ENCODE measurements at places on chromosomes 4 and X.
A peak's percentile ranks its signal among the peaks of the same experiment; 100 is the strongest.

- no peak for DNase-seq
Measured at GRCh38 chrX:71609095-71609750, 9.1 kb downstream of the CXCR3 start.

- peak; percentile 68 for DNase-seq
Measured at GRCh38 chr4:76306882-76307659, 538 bp downstream of the STBD1 start.

- DNase-seq: peak; percentile 7
Measured at GRCh38 chr4:111959222-111959621, 186.0 kb upstream of the FAM241A start.

GRCh38 chr4:159201168-159201567 lies 98.3 kb downstream of the RAPGEF2 start:
- no peak for DNase-seq

- no peak for DNase-seq
Measured at GRCh38 chr4:98199247-98199646, 56.0 kb upstream of the STPG2 start.

- no peak for DNase-seq
Measured at GRCh38 chrX:10450959-10451355, 169.4 kb downstream of the MID1 start.

- no peak for DNase-seq
Measured at GRCh38 chrX:138777230-138777629, 65.7 kb upstream of the FGF13 start.

GRCh38 chr4:182619660-182620059 lies 297.5 kb downstream of the DCTD start:
- no peak for DNase-seq

DNA sequence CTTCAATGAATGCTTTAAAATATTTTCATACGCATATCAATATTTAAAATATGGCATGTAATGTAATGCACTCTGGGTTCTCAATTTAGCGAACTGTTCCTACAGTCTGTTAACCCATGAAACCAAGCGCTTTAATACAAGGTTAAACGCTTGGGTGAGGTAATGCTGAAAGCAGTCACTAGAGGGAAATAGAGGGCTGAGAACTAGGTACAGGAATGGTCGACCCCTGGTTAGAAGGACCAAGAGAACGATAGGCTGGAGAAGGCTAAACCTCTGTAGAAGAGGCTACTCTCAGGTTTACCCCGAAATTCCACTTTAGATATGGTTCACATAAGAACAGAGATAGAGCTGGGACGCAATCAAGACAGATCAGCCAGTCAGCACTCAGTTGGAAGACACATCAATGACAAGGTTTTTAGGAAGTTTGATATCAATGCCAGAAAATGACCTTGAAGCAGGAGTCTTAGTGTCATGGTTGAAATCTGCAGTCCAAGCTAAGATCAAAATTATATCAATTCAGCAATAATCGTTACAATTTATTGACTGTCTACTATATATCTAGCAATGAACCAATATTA lies 26.9 kb downstream of the ARSJ start:
- peak; percentile 12 for DNase-seq

- DNase-seq: no peak
Measured at GRCh38 chrX:45777366-45777765, 576.7 kb upstream of the DIPK2B start.

DNA sequence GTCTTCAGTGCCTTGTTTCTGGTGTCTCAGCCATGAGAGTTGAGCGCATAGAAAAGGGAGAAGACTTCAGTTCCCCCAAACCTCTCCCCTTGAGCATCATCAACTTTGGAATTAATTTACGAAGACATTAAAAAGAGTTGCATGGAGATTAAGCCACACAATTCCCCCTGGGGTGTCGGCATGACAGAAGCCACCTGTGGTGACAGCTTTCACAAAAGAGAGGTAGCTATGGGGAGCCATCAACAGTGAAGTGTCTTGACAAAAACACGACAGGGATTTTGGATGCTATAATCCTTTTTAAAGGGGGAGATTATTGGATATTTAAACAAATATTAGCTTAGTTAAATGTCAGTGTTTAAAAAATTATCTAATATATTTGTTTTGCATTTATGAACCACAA lies 307.6 kb downstream of the LDB2 start:
- DNase-seq: no peak

DNA sequence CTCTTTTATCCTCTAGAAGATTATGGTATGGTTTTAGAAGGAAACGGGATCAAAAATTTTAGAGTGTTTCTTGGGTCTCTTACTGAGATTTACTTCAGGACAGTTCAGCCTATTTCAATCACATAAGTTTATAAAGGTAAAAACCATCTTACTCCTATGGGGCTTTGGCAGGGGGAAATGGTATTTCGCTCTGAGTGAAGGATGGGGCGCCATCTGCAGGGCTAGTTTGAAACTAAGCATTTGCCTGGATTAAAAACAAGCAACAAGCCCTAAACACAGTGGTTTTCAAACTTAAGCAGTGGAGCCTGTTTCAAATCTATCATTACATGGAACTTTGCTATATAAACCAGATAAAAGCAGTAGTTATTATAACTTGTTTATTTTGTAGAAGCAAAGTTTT lies 361.5 kb upstream of the FMR1 start:
- DNase-seq: no peak

- DNase-seq: peak; percentile 72
Measured at GRCh38 chrX:130079824-130080406, 30.4 kb downstream of the ELF4 start.

DNA sequence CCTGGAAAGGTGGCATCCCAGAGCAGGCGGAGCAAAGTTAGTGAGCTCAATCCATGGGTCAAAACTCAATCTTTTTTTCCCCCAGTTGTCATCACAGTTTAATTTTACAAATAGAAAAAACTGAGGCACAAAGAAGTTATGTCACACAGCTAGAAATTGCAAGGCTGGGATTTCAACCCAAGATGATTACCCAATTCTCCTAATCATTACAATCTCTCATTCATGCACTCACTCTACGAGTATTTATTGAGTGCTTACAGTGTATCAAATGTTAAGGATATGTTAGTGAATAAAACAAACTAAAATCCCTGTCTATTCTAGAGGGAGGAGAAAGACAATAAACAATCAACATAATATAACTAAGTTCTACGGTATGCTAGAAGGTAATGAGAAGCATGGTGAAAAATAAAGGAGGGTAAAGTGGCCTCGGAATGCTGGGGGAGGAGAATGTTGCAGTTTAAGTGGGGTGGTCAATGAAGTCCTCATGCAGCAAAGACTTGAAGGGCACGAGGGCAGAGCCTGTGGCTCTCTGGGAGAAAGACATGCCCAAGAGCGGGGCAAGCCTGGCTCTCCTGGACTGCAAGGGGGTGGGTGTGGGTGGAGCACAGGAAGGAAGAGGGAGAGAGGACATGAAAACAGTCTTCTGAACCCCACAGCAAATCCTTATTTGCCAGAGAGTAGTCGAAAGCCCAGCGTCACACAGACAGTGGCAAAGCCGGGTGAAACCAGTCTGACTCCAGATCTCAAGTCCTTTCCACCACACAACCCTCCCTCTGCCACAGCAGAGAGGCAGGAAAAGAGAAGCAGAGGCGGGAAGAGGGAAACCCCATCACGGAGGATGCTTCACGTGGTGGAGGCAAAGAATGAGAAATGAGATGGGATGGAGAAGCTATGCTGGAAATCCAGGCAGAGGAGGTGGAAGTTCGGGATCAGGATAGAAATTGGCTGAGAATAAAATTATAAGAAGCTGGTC lies 48.3 kb downstream of the RAB33B start:
- DNase-seq: no peak

GRCh38 chr4:87882321-87882720 lies 49.6 kb downstream of the MEPE start:
- DNase-seq: no peak

DNA sequence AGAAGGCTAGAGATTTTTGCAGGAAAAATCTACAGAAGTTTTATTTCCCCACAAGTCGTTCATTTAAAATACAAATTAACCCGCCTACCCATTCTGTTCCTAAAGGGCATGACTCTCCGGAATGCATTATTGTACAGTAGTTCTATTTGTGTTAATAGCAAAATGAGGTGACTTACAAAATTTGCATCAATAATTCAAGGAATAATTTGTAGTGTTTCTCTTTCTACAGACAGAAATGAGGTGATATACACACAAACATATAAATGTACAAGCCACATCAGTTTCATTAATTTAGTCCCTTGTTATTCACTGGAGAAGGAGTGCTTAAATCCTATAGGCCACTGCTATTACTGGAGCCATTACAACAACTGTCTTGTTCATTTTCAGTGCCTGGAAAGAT lies 501.3 kb upstream of the DIAPH2 start:
- no peak for DNase-seq

GRCh38 chr4:37160653-37161052 lies 83.9 kb upstream of the NWD2 start:
- no peak for DNase-seq

GRCh38 chr4:87559090-87559837 lies 30.1 kb upstream of the SPARCL1 start:
- DNase-seq: no peak

DNA sequence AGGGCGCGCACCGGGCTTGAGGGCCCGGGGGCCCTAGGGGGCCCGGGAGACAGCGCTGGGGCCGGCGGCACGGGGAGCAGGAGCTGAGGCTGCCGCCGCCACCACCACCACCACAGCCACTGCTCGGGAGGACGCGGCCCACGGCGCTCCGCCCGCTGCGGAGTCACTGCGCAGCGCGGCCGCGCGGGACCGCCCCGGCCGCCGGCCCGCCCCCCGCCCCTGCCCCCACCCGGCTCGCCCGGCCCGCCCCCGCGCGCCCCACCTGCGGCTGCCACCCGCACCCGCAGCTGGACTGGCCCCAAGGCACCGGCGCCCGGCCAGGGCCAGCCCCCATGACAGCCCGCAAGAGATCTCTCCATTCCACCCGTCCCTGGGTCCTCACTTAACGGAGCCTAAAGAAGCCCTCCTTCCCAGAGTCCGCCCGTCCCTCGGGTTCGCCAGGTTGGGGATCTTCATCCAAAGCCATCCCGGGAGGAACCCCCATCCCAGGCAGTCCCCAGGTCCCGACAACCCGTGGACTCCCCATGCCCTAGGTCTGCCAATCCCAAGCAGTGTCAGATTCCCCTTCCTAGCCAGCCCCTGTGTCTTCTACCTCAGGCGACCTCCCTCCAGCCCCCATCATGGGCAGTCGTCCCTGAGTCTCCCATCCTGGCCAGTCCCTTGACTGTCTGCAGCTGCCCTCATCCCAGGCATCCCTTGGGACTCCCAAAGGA lies 40.0 kb upstream of the IQSEC2 start:
- no peak for DNase-seq

DNA sequence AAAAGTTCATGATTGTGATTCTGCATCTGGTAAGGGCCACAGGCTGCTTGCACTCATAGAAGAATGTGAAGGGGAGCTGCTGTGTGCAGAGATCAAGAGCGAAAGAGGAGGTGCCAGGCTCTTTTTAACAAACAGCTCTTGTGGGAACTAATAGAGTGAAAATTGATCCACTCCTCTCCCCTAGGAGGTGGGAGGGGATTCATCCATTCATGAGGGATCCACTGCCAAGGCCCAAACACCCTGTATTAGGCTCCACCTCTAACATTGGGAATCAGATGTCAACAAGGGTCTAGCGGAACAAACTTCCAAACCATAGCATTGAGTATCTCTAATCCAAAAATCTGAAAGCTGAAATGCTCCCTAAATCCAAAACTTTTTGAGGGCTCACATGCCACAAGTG lies 16.4 kb upstream of the PPID start:
- DNase-seq: no peak

- DNase-seq: no peak
Measured at GRCh38 chr4:134001057-134001456, 200.5 kb downstream of the PABPC4L start.

GRCh38 chr4:10762561-10762960 lies 78.0 kb upstream of the CLNK start:
- no peak for DNase-seq

- DNase-seq: no peak
Measured at GRCh38 chrX:97628807-97629596, 745.3 kb downstream of the RPA4 start.

GRCh38 chr4:147157860-147158701 lies 212.4 kb upstream of the TTC29 start:
- DNase-seq: peak; percentile 3

DNA sequence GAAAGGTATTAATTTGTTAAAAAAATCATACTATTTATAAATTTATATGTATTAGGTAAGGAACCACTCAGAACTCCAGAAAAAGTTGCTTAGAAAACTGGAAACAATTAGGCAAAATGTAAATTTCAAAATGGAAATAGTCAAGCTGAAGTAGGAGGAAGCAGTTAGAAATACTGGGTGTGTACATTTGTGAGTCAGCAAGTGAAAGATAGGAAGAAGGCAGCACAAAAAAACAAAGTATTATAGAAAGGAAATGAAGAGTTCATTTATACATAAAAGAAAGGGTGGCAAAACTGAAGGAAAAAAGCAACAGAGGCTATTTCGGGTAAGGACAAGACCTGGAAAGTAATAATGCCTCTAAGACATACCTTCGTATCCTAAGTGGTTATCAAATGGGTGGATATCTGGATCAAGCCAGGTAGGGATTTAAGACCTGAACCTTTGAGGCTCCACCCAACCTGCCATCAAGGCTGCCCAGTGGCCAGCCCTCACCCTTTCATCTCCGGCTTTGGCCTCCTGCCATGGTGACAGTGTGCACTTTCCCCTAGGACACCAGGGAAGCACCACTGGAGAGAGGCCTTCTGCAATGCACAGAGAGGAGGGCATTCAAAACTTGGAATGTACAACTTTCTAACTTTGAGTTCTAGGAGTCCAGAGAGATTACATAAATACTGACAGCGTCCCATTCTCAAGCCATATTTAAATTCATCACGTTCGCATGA lies at the start of gene LRRC66:
Gene LRRC66, minus strand, starts transcription at position 428 of the 722 bp plus-strand sequence. CDS start 2,750 bp downstream, outside the sequence.
- no peak for DNase-seq

GRCh38 chr4:94491322-94491721 lies 39.6 kb downstream of the PDLIM5 start:
- DNase-seq: no peak

GRCh38 chr4:175412746-175413145 lies 399.3 kb downstream of the GPM6A start:
- no peak for DNase-seq

GRCh38 chr4:100933628-100934027 lies 413.7 kb downstream of the PPP3CA start:
- DNase-seq: no peak

DNA sequence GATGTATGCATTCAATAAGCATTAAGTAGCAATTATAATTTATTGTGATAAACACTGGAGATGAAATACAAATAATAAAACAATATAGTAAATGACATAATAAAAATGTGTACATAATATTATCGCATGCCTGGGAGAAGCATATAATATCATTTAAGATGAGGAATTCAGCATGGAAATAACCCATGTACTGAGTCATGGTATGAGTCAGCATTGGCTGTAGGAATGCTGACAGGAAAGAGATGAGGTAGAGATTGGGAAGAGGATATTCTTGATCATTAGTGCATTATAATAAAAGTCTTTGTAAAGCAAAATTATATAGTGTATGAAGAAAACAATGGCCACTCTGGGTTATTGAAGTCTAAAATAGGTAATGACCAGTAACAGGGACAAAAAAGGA lies 82.8 kb downstream of the MAGEB10 start:
- peak; percentile 53 for DNase-seq

DNA sequence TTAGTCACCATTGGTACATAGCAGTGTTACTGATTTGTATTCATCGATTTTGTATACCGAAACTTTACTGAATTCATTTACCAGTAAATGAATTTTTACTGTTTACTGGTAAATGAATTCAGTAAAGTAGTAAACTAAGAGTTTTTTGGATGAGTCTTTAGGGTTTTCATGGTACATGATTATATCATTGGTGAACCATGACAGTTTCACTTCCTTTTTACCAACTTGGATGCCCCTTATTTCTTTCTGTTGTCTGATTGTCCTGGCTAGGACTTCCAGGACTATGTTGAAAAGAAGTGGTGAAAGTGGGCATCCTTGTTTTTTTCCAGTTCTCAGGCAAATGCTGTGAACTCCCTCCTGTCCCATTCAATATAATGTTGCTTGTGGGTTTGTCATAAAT lies 494.9 kb downstream of the GALNTL6 start:
- DNase-seq: no peak

Measured in A549 (cell line).